WTC11 (cell line): ENCODE measurements at places on chromosomes 16 and 17. TPM values are rescaled to one million over a fixed set of nuclear protein-coding genes. Genes with fewer than 3 reads are reported as not detected.

Gene KRTAP9-2
- not detected in 3 replicates for total RNA-seq

Gene HSF4
- total RNA-seq = 2.2 to 2.5 TPM (median 2.3 TPM) in 3 replicates

GRCh38 chr16:10763456-10763855 is 19.8 kb downstream of the NUBP1 start:
- no peak overlapping the region for H3K27ac ChIP-seq
- no peaks in the 10 kb centered on the region for H3K27me3 ChIP-seq
- no peak overlapping the region for H3K4me3 ChIP-seq
- peaks cover 37% of the 10 kb centered on the region for H3K36me3 ChIP-seq
- no peaks in the 10 kb centered on the region for H3K4me1 ChIP-seq

DNA sequence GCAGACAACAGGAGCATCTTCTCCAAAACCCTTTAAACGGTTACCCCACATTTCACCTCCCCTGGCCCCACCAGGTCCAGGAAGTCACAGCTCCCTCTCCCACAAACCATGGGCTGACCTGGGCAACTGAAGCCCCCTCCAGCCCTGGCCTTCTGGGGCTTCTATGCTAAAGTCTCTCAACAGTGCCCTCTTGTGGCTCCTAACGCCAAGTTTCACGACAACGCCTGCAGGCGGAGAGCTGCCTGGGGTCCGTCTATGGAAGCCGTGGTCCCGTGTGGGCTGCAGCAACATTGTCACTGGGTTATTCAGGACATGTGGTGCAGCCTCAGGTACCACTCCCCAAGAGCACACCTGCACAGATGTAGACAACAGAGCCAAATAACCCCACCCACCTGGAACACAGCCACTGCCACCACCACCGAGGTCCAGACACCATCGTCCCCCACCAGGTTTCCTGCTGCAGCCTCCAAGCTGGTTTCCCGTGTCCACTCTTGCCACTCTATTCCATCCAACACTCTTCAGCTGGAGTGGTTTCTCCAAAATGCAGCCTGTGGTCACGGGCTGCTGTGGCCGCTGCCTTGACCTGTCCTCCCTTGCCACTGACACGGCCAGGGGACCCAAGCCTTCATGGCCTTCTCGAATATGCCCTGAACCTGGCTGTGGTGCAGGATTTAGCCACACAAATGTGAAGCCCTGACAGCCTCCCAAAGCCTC is 19.1 kb downstream of the C16orf95 start:
- H3K4me3 ChIP-seq = no peak overlapping the region
- peak; percentile 82 for DNase-seq
- H3K27ac ChIP-seq = no peak overlapping the region
- no peaks in the 10 kb centered on the region for H3K36me3 ChIP-seq
- H3K4me1 ChIP-seq = no peaks in the 10 kb centered on the region

DNA sequence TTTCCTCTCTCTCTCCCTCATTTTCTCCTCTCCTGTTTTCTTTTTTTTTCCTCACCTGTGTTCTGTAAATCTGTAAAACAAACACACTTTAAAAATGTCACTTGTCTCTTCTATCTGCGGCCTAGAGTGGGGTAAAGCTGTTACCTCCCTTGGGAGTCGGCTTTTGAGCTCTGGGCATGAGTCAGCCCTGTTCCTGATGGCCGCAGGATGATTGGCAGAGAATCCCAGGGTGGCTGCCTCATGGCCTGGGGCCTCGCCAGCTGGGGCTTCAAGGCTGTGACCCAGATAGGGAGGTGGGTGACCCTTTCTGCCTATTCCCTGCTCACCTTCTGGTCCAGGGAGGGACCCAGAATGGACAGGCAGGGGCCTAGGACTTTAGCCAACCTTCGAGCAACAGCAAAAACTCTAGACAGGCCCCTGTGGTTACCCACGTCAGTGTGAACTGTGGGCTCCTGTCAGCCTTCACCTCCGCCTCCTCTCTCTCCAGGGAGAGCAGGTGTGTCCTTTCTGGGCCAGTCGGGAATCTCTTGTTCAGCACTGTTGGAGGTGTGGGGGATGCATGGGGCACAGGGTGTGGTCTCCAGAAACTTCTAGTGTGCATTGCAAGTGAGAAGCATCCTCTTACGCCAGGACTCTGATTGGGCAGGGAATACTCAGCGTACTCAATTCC is 87.4 kb downstream of the RAP1GAP2 start:
- H3K27me3 ChIP-seq = no peaks in the 10 kb centered on the region
- peaks cover 7% of the 10 kb centered on the region; the same call in 1 of the 2 replicates for H3K36me3 ChIP-seq

Gene PCTP
- total RNA-seq = 10.3 to 14.2 TPM (median 12.2 TPM) in 3 replicates

Gene ITGAD
- not detected in 3 replicates for total RNA-seq

Gene STH
- total RNA-seq = not detected in 3 replicates

- DNase-seq = no peak
- H3K36me3 ChIP-seq = no peaks in the 10 kb centered on the region
- H3K4me3 ChIP-seq = no peak overlapping the region
- no peak overlapping the region for H3K27ac ChIP-seq
- H3K27me3 ChIP-seq = no peaks in the 10 kb centered on the region
Measured at GRCh38 chr17:72982680-72983079, 109.8 kb downstream of the SLC39A11 start.

- H3K27ac ChIP-seq = no peak overlapping the region
- no peak overlapping the region for H3K4me3 ChIP-seq
- 0 out of 2 replicates have a peak, but pooled peaks cover 3% of the 10 kb centered on the region for H3K4me1 ChIP-seq
- DNase-seq = no peak
- no peaks in the 10 kb centered on the region for H3K27me3 ChIP-seq
Measured at GRCh38 chr16:15714393-15715172, 64.5 kb downstream of the NDE1 start.

DNA sequence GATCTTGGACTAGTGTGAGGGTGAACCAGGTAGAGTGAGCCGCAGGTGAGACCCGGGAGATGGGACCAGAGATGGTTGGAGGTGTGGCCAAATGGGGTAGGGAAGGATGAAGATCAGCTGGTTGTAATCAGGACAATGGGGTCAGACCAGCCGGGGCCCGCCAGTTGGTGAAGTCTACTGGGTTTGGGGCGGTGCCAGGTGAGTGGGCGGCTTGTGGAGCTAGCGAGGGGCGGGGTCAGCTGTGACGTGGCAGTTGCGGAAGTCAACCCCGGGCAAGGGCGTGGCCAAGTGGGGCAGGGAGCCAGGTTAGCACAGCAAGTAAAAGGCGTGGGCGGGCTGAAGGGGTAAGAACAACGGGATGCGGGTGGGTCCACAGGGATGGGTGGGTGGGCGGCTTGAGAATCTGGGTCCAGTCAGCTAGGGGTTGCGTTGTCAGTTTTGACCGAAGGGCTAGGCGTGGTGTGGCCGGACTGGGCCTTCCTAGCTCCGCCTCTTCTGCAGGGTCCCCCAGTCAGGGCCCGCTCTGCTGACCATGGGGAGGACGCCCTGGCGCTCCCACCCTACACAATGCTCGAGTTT is 25.5 kb upstream of the ALKBH5 start:
- no peaks in the 10 kb centered on the region; the same call in 1 of the 2 replicates for H3K27me3 ChIP-seq
- peak overlapping the region; percentile 96 for H3K27ac ChIP-seq
- H3K4me1 ChIP-seq = peaks cover 7% of the 10 kb centered on the region
- H3K36me3 ChIP-seq = no peaks in the 10 kb centered on the region

GRCh38 chr17:44850025-44850424 is 2.3 kb downstream of the HIGD1B start:
- H3K4me1 ChIP-seq = peaks cover 15% of the 10 kb centered on the region
- H3K36me3 ChIP-seq = peaks cover 45% of the 10 kb centered on the region
- H3K27me3 ChIP-seq = no peaks in the 10 kb centered on the region
- peak overlapping the region; percentile 17; the same call in 1 of the 2 replicates for H3K27ac ChIP-seq
- no peak overlapping the region for H3K4me3 ChIP-seq

Gene RAPGEFL1
- 19.9 to 23.0 TPM (median 19.9 TPM) in 3 replicates for total RNA-seq

DNA sequence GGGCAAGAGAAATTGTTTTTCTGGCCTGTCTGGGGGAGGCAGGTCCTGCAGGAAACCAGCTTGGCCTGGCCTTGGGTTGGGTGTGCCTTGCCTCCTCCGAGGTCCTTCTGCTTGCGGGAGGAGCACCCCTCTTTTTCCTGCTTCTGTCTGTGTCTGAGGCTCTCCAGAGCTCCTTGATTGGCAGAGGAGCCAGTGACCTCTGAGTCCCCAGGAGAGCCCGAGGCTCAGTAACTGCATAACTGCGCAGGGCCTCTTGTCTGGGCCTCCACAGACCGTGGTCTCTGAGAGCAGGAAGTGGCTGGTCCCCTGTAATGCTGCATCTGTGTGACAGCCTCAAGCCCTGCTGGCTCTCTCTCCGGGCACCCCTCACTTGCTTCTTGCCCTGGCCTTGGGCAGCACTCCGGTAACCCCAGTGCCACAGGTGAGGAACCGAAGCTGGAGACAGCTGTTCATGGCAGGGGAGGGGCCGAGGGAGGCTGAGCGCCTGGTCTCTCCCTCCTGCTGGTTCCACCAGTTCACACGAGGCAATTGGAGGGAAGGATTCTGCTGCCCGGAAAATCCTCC is 1.6 kb downstream of the CAPN15 start:
- 0 out of 2 replicates have a peak overlapping the region, but pooled peaks have one; percentile 41 for H3K27ac ChIP-seq
- H3K36me3 ChIP-seq = 0 out of 2 replicates have a peak, but pooled peaks cover 2% of the 10 kb centered on the region
- peak overlapping the region; percentile 81 for H3K4me3 ChIP-seq
- no peak for DNase-seq
- peaks cover 20% of the 10 kb centered on the region for H3K4me1 ChIP-seq

- H3K27me3 ChIP-seq = no peaks in the 10 kb centered on the region
- H3K27ac ChIP-seq = no peak overlapping the region
- peaks cover 38% of the 10 kb centered on the region for H3K36me3 ChIP-seq
- no peak overlapping the region for H3K4me3 ChIP-seq
- H3K4me1 ChIP-seq = no peaks in the 10 kb centered on the region
- no peak for DNase-seq
Measured at GRCh38 chr16:84979516-84979915, 31.8 kb downstream of the ZDHHC7 start.

- peaks cover 45% of the 10 kb centered on the region for H3K4me1 ChIP-seq
- no peaks in the 10 kb centered on the region for H3K36me3 ChIP-seq
- DNase-seq = no peak
- H3K27ac ChIP-seq = peak overlapping the region; percentile 37; the same call in 1 of the 2 replicates
Measured at GRCh38 chr17:69870751-69871199, 204.2 kb upstream of the KCNJ16 start.

Gene TEX14
- total RNA-seq = 0.76 to 1.4 TPM (median 1.3 TPM) in 3 replicates
